Sigmoid colon (tissue), 7 donors: ENCODE measurements at places on chromosomes 16 and 17.
A peak's percentile ranks its signal among the peaks of the same experiment; 100 is the strongest.

GRCh38 chr17:66679631-66680517 is 155.0 kb upstream of the CACNG5 start:
- no peak for DNase-seq

DNA sequence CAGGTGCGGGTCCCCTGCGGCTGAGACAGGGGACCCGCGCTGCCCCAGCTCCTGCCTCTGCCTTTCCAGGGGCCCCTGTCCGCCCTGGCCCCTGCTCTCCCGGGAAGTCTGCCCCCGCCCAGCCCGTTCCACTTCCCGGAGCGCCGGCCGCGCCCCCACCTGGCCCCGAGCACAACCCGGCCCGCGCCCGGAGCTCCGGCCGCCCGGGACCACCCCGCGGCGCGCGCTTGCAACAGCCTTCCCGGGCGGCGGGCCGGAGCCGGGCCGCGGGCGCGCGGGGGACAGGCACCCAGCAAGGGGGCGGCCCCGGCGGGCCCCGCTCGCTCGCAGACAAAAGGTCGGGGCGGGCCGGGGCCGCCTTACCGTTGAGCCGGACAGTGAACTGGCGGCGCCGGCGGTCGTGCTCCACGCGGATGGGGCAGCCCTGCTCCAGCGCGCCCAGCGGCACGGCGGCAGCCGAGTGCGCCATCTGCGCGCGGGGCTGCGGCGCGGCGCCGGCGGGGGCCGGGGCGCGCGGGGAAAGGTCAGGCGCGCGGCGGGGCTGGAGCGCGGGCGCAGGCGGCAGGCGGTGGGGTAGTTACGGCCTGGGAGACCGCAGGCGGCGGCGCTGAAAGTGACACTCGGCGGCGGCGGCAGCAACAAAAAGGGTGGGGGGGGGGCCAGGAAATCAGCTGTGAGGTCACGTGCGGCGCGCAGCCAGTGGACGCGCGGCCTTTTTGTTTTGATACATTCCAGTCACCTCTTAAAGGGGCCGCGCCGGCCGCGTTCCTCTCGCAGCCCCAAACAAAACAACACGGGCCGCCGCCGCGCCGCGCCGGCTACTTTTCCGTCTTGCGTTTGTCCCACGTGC is at the start of gene NATD1:
TSS of gene NATD1 (minus strand) at position 615 of the 850 bp plus-strand sequence. CDS start at position 469, 146 bp downstream.
- DNase-seq = peak; percentile 95

- no peak for DNase-seq
Measured at GRCh38 chr17:40560592-40561293, 4.5 kb downstream of the CCR7 start.

DNA sequence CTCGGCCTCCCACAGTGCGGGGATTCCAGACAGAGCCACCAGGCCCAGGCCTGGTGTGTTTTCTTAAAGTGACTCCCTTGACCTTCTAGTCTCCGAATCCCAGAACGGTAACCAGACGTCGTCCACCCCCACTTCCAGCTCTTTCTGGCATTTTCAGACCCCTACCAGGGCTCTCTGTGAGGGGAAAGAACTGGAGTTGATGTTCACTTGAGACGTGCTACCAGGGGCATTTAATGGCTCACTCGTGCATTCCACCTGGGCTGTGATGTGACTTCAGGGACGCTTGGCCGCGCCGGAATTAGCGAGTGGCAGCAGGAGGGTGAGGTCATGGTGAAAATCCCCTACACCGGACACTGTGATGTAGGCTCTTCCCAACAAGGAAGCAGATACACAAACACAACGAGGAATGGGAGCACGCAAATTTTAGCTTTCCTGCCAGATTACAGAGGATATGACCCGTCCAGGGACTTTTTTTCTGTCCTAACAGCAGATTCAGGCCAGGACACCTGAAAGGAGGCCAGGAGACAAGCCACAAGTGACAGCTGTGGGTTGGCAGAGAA is 1.1 kb upstream of the GNA13 start:
- peak; percentile 72 for DNase-seq

- no peak for DNase-seq
Measured at GRCh38 chr16:15770107-15770506, 86.7 kb downstream of the MYH11 start.

- DNase-seq = no peak
Measured at GRCh38 chr16:3945751-3946603, 65.5 kb upstream of the CREBBP start.

GRCh38 chr17:82815790-82816305 is 24.0 kb downstream of the ZNF750 start:
- no peak for DNase-seq

GRCh38 chr16:78490847-78491246 is 391.4 kb downstream of the WWOX start:
- no peak for DNase-seq

DNA sequence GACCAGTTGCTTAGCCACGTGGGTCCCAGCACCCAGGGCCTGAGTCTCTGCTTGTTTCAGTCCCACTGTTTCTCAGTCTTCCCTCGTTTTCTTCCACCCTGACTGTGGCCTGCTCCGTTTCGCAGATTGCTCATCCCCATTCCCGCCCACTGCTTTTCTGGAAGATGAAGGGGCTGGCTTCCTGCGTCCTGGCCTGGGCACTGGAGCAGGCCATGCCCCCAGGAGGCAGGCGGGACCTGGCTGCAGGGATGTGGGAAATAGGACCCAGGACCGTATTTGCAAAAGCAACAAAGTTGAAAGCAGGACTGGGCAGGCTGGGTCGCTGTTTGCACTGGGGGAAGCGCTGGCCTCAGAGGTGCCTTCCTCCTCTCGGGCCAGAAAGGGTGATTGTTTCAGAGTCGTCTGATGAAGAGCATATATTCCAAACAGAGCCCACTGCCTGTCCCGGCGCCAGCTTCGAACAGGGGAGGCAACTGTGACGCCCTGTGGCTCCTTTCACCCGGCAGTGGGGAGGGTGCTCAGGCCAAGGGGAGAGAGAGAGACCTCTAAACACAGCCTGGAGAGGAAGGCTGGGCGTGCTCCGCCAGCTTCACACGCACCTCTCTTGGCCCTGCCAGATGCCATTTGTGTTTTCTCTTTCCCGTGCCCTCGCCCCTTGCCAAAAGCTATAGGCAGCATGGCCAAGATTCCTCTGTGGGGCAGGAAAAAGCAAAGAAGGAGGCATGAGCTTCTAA is 108.6 kb downstream of the CMIP start:
- DNase-seq = no peak

DNA sequence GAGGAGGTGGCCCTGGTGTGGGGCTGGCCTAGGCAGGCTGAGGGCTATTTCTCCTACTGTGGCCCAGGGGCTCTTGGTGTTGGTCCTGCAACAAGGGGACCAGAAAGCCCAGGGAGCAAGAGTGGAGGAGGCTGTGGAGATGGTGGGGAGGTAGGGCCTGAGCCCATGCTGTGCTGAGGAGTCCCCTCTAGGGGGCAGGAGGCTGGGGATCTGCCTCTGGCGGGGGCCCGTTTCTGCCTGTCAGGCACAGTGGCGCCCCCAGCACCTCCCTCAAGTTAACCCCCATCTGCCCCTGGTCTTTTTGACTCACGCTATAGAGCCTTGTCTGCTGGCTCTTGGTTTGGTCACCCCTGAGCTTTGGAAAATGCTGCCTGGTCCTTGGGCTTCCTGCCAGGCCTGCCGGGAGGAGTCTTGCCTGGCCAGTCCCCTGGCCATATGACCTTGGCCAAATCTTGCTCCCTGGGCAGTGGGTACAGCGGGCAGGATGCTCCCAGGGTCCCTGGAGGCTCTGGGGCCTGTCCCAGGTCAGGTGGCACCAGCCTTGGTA is 5.9 kb downstream of the BAIAP2 start:
- no peak for DNase-seq

DNA sequence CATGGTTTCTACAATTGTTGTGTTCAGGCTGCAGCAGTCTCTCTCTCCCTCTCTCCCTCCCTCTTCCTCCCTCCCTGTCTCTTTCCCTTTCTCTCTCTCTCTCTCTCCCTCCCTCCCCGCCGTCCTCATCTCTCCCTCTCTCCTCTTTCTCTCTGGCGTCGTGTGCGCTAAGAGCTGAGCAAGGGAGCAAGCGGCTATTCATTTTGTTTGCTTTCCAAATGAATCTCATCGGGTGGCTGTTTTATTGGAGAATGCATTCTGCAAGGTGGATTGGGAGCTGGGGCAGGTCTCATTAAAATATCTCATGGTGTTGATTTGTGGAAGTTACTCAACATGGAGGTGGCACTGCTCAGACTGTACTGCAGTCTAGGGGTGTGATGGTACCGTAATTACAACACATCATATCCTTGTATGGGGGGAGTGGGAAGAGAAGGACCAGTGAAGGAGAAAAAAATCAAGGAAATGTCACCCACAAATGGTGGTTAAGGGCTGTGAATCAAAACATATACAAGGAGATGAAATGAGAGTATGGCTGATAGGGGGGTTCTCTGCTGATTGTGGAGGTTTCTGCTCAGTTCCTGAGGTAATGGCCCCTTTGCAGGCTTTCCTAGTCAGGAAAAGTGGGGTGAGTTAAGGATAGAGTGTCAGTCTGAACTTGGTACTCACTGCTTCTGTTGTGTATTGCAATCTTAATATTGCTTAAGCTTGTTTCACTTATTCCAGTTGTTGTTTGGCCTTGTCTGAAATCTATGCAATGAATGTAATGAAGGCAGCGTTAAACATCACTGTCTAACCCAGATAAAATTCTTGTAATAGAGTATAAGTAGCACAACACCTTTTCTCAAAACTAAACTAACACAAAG is 2.7 kb downstream of the MSL1 start:
- no peak for DNase-seq

- DNase-seq = no peak
Measured at GRCh38 chr16:49013727-49014080, 267.9 kb downstream of the CBLN1 start.

- DNase-seq = no peak
Measured at GRCh38 chr17:51000835-51001638, 119.6 kb downstream of the SPAG9 start.

GRCh38 chr17:66976781-66977201 is 12.3 kb downstream of the CACNG4 start:
- no peak for DNase-seq

- DNase-seq = no peak
Measured at GRCh38 chr17:57999496-58000017, 7.5 kb downstream of the SRSF1 start.

DNA sequence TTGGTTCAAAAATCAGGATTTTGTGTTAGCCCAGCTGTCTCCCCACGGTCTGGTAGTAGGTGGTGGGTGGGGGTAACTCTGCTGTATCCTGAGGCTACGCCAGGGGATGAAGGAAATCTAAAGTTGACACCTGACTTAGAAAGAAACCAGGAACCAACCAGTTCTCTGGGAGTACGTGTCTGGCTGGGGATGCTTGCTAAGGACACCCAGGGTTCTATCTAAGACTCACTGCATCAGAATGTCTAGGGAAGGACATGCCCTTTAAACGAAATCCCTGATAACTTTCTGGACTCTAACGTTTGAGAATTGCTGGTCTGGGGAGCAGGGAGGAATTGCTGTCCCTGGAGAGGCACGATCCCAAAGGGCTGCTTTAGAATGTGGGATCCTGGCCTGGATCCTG is 39.2 kb upstream of the CES5A start:
- no peak for DNase-seq

- DNase-seq = no peak
Measured at GRCh38 chr16:77225182-77225581, 26.0 kb downstream of the SYCE1L start.

DNA sequence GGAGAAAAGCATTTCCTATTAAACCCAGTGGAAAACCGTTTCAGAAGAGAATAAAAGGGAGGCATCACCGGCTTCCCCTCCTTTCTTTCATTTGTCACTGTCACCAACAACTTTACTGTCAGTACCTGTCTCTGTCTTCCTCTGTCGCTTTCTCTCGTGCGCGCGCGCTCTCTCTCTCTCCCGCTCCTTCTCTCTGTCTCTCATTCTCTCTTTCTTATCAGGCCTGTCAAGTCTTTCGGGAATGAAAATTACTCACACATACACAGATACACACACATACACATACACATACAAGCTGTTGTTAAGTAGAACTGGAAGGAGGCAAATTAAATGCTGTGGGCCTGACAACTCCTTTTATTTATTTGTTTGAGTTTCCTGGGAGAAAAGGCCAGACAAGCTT is 17.6 kb downstream of the MYOCD start:
- no peak for DNase-seq

DNA sequence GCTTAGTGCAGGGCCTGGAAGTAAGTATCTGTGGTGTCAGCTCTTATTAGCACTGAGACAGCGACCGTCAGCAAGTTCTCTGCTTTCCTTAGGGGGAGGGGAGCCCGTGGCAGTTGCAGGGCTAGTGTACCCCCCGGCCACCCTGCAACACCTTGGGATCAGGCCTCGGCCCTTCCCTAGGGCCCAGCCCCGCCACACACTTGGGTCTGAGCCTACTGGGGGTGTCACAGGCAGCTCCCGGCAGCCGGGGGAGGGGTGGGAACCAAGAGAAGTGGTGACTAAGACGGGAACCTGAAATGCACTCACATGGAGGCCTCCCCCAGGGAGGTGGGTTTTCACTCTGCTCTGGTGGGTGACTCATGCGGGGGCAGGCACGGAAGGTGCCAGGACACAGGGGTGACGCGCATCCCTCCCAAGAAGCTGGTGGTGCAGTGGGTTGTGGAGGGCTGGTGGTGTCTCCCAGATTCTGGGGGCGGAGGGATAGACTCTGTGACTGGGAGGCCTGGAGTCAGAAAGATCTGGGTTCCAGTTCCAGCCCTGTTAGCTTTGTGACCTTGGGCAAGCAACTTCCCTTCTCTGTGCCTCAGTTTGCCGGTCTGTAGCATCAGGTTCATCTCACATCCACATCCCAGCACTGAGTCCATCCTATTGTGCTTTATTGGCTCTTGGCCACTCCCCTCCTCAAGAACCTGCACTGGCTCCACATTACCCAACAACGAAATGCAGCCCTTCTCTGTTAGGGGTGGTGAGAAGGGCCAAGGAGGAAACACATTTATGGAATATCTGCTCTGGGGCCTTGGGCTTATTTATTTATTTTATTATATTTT is 44.5 kb downstream of the LAT start:
- DNase-seq = peak; percentile 59
